ENCODE measurements at places on chromosomes 6 and 20.
A peak's percentile ranks its signal among the peaks of the same experiment; 100 is the strongest.

DNA sequence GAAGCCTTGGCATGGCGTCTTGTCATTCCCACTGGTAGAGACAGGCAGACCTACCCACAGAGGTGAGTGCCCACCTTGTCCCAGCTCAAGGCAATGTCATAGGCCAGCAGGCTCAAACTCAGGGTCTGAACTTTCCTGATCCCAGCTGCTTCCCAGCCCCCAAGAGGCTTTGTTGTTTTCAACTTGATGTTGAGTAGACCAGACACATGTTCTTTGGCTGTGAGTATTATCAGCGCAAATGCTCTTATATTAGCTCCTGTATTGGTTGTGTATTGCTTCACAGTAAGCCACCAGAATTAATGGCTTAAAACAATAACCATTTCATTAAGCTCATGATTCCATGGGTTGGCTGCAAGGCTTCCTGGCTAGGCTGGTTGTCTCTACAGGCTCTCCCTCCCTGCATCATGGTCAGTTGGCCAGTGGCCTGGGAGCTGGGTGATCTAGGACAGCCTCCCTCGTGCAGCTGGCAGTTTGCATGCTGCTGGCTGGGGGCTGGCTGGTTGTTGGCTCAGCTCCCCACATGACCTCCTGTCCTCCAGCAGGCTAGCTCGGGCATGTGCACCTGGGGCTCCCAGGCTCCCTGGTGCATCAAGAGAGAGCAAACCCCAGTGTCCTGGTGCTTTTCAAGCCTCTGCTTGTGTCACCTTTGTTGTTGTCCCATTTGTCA is 21.6 kb downstream of the TOX2 start:
- peak; percentile 68 for DNase-seq

- DNase-seq = no peak
These were observed 252.8 kb downstream of the TMEM242 start for GRCh38 chr6:157070403-157071107.

DNA sequence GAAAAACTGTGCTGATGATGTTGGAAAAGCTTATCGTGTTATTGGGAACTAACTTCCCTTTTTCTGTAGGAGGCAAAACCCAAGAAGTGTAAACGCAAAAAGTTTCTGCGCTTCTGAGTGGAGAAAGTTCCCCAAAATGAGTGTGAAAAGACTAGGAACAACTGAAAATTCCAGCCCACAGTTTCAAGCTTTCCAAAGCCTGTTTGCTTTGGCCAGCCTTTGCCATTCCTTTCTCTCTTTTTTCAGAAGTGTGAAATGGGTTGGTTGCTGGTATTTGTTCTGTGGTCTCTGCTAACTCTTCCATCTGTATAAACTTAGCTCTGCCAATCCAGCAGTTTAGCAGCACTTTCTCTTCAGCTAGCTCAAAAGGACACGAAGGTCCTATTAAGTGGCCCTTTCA is 491.3 kb downstream of the MAFB start:
- DNase-seq = no peak

GRCh38 chr20:23349338-23350195 is 1.0 kb upstream of the NXT1 start:
- DNase-seq = no peak

GRCh38 chr6:16481697-16482399 is 243.5 kb downstream of the GMPR start:
- DNase-seq = no peak

DNA sequence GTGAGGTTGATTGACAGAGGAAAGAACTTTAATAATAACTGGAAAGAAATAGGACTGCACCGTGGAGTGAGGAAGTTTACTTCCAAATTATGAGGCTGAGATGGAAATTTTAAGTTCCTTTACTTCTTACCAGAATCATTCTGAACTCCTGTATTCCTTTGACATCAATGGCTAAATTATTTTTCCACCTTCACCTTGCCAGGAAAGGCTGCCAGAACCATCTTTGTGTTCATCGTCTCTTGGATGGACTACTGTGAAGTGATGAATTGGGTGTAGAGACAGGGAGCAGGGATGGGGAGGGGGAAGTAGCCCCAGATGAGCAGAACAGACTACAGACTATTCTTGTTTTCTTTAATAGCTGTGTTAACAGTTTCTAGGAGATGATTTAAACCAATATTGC is 102.1 kb upstream of the CEP162 start:
- no peak for DNase-seq

DNA sequence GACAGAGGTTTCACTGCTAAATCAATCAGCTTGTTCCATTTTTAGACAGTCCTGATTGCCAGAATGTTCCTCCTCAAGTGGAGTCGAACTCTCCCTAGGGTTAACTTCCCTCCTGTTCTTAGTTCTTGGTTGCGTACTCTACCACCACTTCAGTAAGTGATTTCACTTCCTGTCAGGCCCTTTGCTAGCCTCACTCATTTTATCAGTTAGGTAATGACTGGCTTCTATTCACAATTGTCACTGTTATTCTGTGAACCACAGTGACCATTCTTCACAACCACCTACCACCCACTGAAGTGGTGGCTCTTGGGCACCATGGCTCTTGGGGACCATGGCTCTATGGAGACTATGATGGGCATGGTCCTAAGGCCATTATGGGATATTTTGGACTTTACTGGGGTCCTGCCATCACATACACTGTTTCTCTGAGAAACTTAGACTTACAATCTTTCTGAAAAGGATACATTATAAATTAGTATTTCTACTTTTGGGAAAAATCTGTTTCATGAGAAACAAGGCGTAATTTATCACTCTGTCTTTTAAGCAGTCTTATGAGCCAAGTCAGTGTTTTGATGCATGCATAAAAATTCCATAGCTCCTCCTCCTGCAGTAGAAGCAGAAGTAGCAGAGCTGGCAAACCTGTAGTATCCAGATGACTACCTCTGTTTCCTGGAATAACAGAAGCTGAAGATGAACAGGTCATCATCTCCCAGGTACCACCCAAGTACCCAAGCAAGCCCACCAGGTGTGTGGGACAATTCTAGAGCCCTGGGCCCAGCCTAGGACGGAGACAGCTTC is 66.3 kb downstream of the ATXN1 start:
- DNase-seq = no peak

- DNase-seq = no peak
These were observed 9.1 kb downstream of the PRND start for GRCh38 chr20:4730780-4731179.

- DNase-seq = peak; percentile 74
These were observed 361.9 kb upstream of the JARID2 start for GRCh38 chr6:14883921-14884320.

- DNase-seq = no peak
These were observed 138.4 kb downstream of the TAF4 start for GRCh38 chr20:61927193-61927825.

- DNase-seq = no peak
These were observed 164.0 kb downstream of the GMDS start for GRCh38 chr6:2081155-2082138.

DNA sequence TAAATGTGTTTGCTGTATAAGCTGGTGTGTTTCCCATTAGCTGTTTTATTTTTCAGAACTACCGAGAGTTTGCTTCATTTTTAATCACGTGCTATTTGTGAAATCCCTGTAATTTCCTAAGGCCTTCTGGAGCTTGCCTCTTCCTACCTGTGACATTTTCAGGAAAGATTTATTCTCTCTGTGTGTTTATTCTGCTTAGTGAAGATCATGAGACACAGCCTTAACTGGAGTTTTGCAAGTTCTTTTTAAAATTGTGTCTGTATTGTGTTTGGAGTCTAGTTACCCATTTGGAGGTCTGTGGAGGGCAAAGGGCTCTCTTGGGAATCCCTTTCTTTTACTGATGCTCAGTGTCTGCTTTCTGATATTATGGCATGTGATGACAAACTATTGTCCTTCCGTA is 359.1 kb upstream of the FLRT3 start:
- no peak for DNase-seq

DNA sequence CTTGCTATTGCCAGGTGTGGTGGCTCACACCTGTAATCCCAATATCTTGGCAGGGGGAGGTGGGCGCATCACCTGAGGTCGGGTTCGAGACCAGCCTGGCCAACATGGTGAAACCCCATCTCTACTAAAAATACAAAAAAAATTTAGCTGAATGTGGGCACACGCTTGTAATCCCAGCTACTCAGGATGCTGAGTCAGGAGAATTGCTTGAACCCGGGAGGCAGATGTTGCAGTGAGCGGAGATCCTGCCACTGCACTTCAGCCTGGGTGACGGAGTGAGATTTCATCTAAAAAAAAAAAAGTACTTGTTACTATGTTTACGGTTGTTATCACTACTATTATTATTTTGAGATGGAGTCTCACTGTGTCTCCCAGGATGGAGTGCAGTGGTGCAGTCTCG is 3.0 kb downstream of the PPT2 start:
- no peak for DNase-seq

DNA sequence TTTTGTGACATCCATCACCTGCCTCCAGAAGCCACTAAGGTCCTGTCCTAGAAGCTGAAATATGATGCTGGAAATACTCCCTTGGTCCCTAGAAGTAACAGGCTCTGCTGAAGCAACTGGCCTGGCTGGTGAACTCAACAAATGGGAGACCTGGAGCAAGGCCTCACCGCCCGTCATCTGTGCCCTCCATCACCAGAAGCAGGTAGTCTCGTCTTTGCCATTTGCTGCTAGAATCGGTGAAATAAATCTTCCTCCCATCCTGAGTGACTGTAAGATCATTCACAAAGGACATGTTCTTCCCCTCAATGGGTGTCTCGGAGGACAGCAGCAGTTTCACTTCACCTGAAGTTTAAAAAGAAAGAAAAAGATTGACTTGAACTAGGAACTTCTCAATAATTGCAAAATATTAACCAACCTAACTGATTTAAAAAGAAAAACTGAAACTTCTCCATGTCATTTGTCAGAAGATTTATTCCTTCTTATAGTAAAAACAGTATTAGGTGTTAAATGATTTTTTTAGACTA is 21.0 kb downstream of the CST7 start:
- DNase-seq = no peak

GRCh38 chr6:84798257-84798656 is 33.9 kb upstream of the TBX18 start:
- DNase-seq = no peak

GRCh38 chr6:150711584-150712504 is 112.2 kb downstream of the PLEKHG1 start:
- no peak for DNase-seq

GRCh38 chr6:163427498-163428254 is 13.2 kb downstream of the QKI start:
- peak; percentile 67 for DNase-seq

GRCh38 chr6:82870582-82871172 is 195.0 kb downstream of the UBE3D start:
- no peak for DNase-seq

- DNase-seq = peak; percentile 58
These were observed 230.4 kb upstream of the CST7 start for GRCh38 chr20:24718696-24719095.

DNA sequence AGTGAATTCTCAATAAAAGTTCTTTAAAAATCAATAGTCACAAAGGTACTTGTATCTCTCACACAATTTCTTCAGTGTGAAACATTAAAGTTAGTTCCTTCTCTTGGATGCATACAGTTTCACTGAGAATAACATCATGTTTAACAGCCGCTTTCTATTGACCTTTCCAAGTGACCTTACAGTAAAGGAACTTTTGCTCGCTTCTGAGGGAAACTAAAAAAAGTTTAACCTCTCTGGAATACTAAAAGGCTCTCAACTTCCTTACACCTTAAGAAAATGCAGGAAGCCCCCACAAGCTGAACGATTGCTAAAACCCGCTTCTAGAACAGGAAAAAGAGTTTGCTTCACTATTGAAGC is 1.3 kb downstream of the RRAGD start:
- DNase-seq = no peak

DNA sequence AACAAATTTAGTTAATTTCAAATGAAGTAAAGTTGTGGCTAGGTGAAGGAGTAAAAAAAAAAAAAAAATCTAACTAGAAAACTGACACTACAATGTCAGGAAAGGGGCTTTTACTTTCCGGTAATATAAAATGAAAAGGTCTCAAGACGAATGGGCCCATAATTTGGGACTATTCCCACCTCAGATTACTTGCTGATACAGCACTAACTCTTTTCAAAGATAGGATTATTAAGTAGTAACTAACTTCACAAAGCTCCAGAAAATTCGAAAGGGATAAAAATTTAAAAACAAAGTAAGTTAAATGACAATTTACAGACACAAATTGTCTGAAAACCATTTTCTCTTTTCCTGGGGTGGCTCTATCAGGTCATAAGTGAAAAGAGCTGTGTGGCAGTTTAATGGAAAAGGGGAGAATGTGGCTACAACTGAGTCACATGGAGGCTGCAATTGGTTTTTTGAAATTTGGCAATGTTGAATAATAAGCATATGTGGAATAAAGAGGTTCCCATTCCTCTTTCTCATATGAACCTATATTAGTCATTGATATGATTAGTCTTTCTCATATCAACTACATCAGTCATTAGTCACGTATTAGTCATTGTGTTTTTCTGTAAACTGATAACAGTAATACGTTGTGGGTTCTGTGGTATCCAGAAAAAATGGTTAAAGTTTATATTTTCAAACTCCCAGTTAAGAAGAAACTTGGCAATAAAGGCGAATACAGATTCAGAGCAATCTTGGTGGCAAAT is 78.0 kb downstream of the RWDD2A start:
- DNase-seq = peak; percentile 15

- peak; percentile 49 for DNase-seq
These were observed 6.1 kb upstream of the PKIG start for GRCh38 chr20:44576297-44576696.

DNA sequence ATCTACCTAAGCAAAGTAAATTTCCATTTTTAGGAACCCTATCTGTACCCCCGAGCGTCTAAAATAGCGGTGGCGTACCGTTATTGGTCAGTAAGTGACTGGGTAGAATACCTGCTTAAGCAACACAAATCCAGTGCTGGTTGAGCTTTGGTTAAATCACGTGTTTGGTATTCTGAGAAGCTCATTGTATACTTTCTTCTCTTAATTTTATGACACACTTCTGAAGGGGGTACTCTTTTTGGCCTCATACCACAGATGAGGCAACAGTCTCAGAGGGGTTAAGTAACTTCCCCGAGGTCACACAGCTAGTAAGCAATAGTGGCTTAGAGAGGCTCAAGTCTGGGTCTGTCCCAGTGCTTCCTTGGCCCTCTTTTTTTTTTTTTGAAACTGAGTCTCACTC is 151.2 kb downstream of the TFAP2C start:
- DNase-seq = no peak

DNA sequence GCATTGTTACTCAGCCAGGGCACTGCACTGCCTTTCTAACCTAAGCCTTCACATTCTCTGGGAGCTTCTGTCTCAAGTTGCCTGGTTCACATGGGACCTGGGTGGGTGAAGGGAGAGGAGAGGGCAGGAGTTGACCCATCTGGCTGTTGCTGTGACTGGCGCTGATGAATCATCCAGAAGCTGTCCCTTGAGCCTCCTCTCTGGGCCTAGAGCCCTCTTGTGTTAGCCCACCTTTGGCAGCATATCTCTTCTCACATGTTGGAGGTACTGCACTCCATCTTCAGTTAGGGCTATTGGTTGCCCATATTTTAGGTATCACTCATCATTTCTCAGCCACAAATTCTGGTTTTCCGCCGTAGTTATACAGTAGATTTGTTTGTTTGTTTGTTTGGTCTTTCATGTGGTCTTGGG is 19.8 kb downstream of the XRN2 start:
- peak; percentile 22 for DNase-seq

- no peak for DNase-seq
These were observed 41.7 kb downstream of the CDK5RAP1 start for GRCh38 chr20:33359399-33360261.

- no peak for DNase-seq
These were observed 47.7 kb downstream of the STAU1 start for GRCh38 chr20:49140411-49140810.

- DNase-seq = no peak
These were observed 91.3 kb upstream of the EYA2 start for GRCh38 chr20:46803123-46804020.

GRCh38 chr20:2817891-2818595 is 1.9 kb downstream of the TMEM239 start:
- no peak for DNase-seq
